ENCODE measurements at places on chromosomes 6 and 20.

DNA sequence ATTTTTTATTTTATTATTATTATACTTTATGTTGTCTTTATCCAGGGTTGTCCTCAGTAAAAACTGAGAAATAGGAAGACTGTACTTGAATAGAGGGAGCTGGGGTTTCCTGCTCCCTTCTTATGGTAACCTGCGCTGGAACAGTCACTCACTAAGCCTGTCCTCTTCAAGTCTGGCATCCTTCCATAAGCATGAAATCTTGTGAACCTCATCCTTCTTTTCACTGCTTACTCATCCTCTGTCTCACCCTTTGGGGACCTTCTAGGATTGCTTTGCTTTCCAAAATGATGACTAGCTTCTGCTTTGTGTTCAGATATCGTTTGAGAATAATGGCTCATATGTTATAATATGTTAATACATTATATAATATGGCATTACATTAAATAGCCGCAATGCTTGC lies 90.6 kb downstream of the C6orf118 start:
- no peak for DNase-seq

- DNase-seq: no peak
Observed at GRCh38 chr6:132228894-132229293, 172.4 kb downstream of the MOXD1 start.

- no peak for DNase-seq
Observed at GRCh38 chr6:43915208-43915869, 145.3 kb downstream of the VEGFA start.

GRCh38 chr6:33772082-33772830 lies 16.7 kb downstream of the LEMD2 start:
- no peak for DNase-seq

GRCh38 chr6:39197922-39198500 lies 31.3 kb downstream of the KCNK5 start:
- DNase-seq: no peak

DNA sequence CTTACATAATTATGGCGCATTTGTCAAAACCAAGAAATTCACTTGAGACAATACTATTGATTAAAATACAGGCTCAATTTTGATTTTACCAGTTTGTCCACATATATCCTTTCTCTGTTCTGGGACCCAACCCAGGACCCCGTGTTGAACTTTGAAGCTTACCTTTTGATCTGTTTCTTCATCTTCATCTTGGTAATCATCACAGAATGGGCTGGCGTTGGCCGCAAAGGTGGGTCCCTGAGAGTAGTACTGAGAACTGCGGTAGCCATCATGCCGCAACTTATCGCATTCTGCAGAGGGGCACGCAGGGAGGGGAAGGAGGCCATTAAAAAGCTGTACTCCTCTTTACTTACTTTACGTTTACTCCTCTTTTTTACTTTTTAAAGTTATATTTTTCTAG lies 26.1 kb downstream of the NHSL1 start:
- DNase-seq: no peak

- no peak for DNase-seq
Observed at GRCh38 chr6:137647762-137648447, 153.7 kb upstream of the OLIG3 start.

DNA sequence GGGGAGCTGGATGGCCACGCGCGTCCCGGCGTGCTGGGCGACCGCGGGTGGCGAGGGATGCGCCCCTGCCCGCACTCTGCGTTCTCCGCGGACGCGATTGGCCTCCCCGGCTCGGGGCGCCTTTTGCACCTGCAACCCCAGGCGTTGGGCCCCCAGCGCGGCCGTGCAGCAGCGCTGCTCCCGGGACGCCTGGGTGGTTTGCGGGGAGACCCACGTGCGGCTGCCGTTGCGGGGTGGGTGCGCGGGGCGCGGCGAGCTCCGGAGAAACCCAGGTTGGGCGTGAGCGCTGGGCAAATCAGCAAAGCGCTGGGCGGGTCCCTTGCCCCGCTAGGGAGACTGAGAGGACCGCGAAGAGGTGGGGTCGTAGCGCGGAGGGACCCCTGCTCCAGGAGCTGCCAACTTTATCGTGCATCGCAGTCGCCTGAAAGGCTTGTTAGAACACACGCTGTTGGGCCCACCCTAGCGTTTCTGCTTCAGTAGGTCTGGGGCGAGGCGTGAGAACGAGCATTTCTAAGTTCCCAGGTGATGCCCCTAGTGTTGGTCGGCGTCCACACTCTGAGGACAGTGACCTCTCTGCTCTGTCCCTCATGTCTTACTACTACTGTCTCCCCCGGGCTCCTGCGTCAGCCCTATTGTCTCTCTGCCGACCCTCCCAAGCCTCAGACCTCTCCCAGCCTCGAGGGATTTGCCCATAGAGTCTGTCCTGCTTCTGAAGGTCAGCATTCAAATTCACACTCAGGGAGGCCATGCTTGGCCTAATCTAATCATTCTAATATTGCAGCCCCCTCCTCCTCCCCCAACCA lies 538 bp upstream of the ZFP64 start:
- peak; percentile 59 for DNase-seq

All from transverse colon (tissue), 4 donors.